Hair follicular keratinocyte (primary cell): ENCODE measurements at places on chromosomes 1 and 21. TPM values are rescaled to one million over a fixed set of nuclear protein-coding genes. Genes with fewer than 3 reads are reported as not detected.

Gene DCST2
- not detected in 2 replicates for total RNA-seq

Gene CBR3
- 3.7 and 8.2 TPM in 2 replicates for total RNA-seq

Gene MFAP2
- 62.6 and 91.4 TPM in 2 replicates for total RNA-seq

Gene HPDL
- 1.5 and 5.8 TPM in 2 replicates for total RNA-seq

Gene HNRNPCL1
- total RNA-seq = not detected in 2 replicates
